ENCODE measurements at places on chromosomes 4 and X. TPM values are rescaled to one million over a fixed set of nuclear protein-coding genes. Genes with fewer than 3 reads are reported as not detected.

Gene CHIC1
- total RNA-seq: 1.5 TPM

Gene MAGEH1
- 6.0 TPM for total RNA-seq

Gene RPS6KA6
- total RNA-seq: 0.23 TPM

Gene ZNF711
- total RNA-seq: 1.2 TPM

Gene PRDM8
- total RNA-seq: 11.0 TPM

Gene INTS12
- total RNA-seq: 21.9 TPM

Gene SLC2A9
- total RNA-seq: 59.2 TPM

Gene KCND1
- 0.47 TPM for total RNA-seq

Gene RHOXF1
- not detected for total RNA-seq

Gene SOWAHB
- 0.39 TPM for total RNA-seq

Gene CCDC110
- not detected for total RNA-seq

Gene CNGA2
- not detected for total RNA-seq

Gene MAGEA9
- not detected for total RNA-seq

Gene NOP14
- total RNA-seq: 21.7 TPM
